ENCODE measurements at places on chromosomes 1 and 21.

GRCh38 chr1:226438007-226438406 lies 30.1 kb upstream of the PARP1 start:
- DNase-seq: no peak

- no peak for DNase-seq
These were observed 44.9 kb downstream of the SYT6 start for GRCh38 chr1:114108751-114109255.

- DNase-seq: no peak
These were observed 80.8 kb downstream of the ASH1L start for GRCh38 chr1:155481741-155482241.

- no peak for DNase-seq
These were observed 26.3 kb downstream of the ANGPTL7 start for GRCh38 chr1:11215381-11216005.

DNA sequence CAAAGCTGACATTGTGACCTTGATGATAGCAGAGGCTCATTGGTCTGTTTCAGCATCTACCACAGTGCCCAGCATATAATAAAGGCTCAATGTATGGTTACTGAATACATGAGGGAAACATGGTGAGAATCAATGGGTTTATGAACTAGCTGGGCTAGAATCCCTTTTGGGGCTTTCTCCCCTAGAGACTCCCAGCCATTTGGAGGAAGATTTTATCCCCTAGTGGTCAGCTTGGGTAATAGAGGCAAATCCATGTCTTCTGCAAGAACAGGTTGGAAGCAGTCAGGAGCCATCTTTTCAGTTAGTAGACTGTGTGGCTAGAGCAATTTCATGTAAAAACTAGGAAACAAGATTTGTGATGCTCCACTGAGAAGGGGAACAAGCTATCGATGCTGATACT lies 15.8 kb upstream of the REG4 start:
- no peak for DNase-seq

DNA sequence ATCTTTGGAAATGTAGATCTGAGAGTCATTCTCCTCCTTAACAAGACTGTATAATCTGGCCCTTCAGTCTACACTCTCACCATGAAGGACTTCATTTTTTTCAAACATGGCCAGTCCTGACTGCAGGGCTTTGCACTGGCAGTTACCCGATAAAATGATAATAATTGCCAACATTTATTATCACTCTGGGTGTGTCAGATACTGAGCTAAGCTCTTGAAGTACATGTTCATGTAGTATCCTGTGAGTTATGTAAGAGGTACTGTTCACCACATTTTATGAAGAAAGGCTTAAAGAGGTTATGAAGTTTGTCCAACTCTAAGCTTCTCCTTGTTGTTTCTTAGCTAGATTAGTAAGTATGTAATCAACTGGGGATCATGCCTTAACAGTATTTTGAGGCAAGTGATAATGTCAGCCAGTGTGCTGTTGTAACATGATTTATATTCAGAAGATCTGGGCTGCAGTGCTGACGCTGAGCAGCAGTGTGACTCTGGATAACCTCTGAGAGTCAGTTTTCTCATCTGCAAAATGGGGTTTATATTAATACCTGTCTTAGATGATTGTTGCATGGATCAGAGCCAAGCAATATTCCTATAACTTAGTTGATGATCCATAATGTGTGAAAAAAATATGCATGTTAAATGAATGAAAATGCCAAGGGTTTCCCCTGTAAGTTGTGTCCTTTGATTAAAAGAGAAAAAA lies 42.1 kb upstream of the LEPR start:
- no peak for DNase-seq

DNA sequence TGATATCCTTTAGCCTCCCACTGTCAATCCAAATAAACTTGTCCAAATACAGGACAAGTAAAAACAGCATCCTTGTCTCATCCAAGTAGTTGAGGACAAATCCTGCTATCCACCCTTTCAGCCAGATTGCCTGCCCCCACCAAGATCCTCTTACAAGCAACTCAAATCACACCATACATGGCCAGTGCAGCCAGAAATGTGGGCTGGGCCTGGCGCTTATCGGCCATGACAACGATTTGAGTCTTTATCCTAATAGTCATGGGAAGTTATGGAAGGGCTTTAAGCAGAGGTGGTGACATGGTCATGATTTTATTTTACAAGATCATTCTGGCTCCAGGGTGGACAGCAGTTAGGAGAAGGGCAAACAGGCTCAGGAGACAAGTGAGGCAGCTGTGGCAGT lies 6.3 kb downstream of the GPA33 start:
- no peak for DNase-seq
